ENCODE measurements at places on chromosomes 11 and 22.
A peak's percentile ranks its signal among the peaks of the same experiment; 100 is the strongest.

DNA sequence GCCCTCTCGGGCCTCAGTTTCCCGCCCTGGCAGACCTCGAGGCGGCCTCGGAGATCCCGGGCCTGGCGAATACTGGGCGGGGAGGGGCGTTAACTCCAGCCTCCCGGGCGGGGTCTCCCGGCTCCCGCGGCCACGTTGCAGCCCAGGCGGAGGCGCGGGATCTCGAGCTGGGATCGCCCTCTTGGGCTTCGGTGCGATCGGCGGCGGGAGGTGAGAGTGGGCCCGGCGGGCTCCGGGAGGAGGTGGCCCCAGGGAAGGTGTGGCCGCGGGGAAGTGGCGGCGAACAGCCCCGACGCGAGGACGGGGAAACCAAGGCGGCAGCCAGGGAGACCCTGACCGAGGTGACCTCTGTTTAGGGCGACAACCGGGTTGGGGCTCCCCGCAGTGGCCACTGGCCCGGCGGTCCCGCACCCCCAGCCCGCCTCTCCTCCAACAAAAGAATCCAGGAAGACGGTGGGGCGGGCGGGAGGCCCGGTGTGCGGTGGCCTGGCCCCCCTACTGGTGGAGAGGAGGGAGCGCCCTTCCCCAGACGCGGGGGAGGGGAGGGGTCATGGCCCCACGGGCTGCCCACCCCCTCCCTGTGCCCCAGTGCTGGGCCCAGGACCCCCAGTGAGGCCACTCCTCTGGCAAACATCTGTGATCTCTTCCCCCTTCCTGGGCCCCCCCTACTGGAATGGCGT lies at the start of gene PHETA2:
PHETA2 (plus strand) TSS at position 117 of the 680 bp plus-strand sequence. CDS start 3,046 bp downstream, outside the sequence.
- DNase-seq: peak; percentile 46
- peak within 1 kb of the TSS; percentile 60 for H3K4me3 ChIP-seq
- H3K4me1 ChIP-seq: peaks cover 28% of the 10 kb centered on the region
- no peaks in the 10 kb centered on the region for H3K36me3 ChIP-seq

- H3K27me3 ChIP-seq: no peaks in the 10 kb centered on the region
- H3K36me3 ChIP-seq: no peaks in the 10 kb centered on the region
Measured at GRCh38 chr11:18063125-18063524, 17.1 kb upstream of the TPH1 start.

- no peak overlapping the region for H3K27ac ChIP-seq
- H3K36me3 ChIP-seq: no peaks in the 10 kb centered on the region
- H3K4me3 ChIP-seq: no peak overlapping the region
- no peaks in the 10 kb centered on the region for H3K27me3 ChIP-seq
Measured at GRCh38 chr11:119982517-119983239, 155.2 kb downstream of the TRIM29 start.

DNA sequence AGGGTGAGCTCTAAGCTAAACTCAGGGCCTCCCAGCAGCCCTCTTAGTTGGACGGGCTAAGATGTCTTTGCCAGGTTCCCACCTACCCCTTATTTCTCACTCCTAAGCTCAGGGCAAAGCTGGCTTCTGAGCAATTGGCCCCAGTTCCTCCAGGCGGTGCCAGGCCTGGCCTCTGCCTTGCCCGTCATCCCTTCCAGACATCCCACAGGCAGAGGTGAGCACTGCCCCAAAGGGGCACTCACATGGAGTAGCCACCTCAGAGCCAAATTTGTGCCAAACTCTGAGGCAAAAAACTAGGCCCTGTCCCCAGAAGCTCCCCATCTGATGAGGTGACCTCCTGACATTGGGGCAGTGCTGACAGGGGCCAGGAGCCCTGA lies 9.7 kb downstream of the RHOD start:
- H3K36me3 ChIP-seq: no peaks in the 10 kb centered on the region
- H3K27ac ChIP-seq: no peak overlapping the region
- H3K4me1 ChIP-seq: no peaks in the 10 kb centered on the region
- H3K4me3 ChIP-seq: no peak overlapping the region

GRCh38 chr11:107266455-107266854 lies 191.2 kb downstream of the CWF19L2 start:
- no peaks in the 10 kb centered on the region for H3K4me1 ChIP-seq
- H3K36me3 ChIP-seq: no peaks in the 10 kb centered on the region
- H3K4me3 ChIP-seq: no peak overlapping the region
- H3K27me3 ChIP-seq: no peaks in the 10 kb centered on the region
- DNase-seq: no peak
- H3K27ac ChIP-seq: no peak overlapping the region

Data from pancreas (tissue), 10 donors.